ENCODE measurements at places on chromosomes 6 and 20.

- no peak for DNase-seq
Observed at GRCh38 chr20:9354579-9354978, 159.8 kb upstream of the LAMP5 start.

- DNase-seq, result no peak
Observed at GRCh38 chr20:51287628-51288413, 254.7 kb downstream of the NFATC2 start.

DNA sequence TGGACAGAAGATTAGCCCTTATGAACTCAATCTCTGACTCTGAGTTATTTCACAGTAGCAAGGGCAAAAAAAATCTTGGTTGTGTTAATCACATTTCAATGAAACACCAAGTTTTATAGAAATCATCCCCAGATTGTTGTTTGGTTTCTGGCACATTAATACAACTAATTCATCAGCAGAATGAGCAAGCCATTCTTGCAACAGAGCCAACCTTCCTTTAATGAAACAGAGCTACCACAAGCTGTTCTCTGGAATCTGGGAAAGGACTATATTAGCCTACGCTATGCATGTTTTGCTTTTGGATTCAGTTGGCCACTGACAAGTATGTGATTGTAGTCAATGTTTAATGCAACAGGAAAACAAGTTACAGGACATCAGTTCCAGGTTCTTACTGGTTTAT lies 13.8 kb upstream of the POPDC3 start:
- DNase-seq, result no peak

DNA sequence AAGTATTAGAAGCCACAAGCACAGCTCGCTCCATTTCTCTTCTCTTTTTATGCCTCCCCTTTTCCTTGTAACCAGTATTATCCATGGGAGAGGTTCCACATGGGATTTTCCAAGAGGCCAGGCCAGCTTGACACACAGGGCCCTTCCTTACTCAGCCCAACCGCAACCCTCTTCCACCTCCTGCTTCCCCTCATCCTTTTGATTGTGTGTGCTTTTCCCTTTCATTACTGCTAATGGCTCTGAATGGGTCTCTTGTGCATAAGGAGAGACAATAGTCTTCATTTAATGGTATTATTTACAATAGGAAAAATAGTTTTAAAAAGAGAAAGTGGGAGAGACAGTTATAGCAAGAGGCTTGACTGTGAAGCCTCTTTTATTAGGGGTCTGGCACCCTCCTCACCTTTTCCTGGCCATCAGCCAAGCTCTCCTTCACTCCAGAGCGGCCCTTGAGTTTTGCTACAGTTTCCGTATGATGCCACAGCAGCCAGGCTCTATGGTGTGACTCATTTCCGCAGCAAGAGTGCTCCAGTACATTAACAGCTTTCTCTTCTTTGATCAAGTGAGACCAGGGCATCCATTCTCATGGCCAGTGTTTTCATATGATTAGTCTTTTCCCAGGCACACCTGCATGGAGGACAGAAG lies 579.5 kb downstream of the TFAP2B start:
- peak; percentile 48 for DNase-seq

GRCh38 chr6:107421696-107422256 lies 37.6 kb downstream of the PDSS2 start:
- DNase-seq, result no peak

DNA sequence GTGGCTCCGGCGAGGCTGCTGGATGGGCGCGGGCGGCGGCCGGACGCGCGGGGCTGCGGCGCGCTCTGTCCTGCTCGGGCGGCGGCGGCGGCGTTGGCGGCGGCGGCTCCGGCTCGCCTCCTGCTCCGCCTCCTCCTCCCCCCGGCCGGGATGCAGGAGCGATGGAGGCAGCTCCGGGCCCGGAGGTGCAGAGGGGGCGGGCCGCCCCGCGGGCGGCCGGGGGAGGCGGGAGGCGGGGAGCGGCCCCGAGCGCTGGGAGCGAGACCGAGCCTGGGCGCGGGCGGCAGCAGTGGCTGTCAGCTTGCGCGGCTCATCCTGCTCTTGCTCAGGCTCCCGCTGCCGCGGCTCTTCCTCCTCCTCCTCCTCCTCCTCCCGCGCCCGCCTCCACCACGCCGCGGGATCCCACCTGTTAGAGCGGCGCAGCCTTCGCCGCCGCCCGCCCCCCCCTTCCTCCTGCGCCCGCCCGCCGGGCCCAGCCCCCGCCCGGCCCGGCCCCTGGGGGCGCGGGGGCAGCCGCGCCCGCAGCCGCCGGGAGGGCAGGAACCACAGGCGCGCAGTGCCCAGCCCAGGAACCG lies at the start of gene NOL4L:
Gene NOL4L, minus strand, starts transcription at position 323 of the 575 bp plus-strand sequence. CDS start 443 bp downstream, outside the sequence.
- peak; percentile 17 for DNase-seq

- no peak for DNase-seq
Observed at GRCh38 chr6:16735014-16735413, 26.2 kb downstream of the ATXN1 start.

Data from NCI-H2227 treated with DMSO at 0.1 percent for 48 hours (cell line).